ENCODE measurements at places on chromosomes 6 and 20.
A peak's percentile ranks its signal among the peaks of the same experiment; 100 is the strongest.

DNA sequence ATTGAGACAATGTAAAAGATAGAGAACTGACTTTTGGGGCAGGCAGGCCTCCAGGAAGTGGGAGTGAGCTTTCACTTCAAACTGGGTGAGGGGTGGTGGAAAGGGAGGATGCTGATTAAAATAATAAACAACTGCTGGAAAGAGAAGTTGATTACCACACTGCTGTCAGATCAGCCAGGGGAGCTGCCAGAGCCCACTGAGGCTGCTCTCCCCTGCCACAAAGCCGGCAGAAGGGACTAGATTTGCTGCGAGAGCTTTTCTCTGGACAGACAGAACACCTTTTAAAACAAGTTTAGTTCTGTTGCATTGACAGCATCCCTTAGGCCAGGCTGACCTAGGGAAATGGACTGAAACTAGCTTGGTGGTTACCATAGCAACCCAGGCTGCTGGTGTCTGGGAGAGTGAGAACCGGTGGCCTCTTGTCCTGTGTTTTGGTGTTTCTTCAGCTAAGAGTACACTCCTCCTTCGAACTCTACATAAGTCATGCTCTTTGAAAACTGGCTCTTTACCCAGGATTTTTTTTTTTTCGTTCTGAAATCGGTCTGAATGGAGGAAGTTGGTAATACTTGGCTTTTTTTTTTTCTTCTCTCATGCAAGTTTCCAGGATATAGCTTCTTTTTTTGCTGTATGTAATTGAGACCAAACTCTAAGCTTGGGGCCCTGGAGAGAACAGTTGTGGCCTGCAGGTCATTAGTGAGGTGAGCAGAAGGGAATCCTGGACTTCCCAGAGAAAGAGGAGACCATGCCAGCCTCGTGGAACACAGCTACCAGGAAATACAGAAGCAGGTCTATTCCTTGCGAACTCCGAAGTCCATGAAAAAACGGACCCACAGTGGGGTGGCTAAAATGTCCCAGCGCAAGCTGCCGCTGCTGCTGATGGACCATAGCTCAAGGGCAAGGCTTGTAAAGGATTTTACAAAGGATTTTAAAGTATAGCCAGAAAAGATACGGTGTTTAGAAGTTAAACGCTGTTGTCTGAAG lies 374.4 kb downstream of the UTRN start:
- no peak for DNase-seq

DNA sequence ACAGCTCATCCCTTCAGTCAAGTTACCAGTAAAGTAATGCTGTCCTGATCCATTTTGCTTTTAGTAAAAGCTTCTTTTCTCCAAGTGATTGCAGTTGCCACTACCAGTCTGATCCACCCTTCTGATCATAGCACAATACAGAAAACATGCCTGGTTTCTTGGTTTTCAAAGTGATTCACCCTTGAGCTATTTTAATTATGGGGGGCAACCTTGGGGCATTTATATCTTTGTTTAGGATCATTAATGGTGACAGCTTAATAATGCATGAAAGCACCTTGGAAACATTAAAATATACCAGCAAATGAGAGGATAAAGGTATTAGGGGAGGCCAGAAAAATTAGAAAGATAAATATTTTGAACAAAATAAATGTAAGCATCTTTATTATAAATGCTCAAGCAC lies 38.4 kb downstream of the LRRC1 start:
- DNase-seq: no peak

GRCh38 chr6:53945765-53946407 lies 151.1 kb downstream of the LRRC1 start:
- no peak for DNase-seq

DNA sequence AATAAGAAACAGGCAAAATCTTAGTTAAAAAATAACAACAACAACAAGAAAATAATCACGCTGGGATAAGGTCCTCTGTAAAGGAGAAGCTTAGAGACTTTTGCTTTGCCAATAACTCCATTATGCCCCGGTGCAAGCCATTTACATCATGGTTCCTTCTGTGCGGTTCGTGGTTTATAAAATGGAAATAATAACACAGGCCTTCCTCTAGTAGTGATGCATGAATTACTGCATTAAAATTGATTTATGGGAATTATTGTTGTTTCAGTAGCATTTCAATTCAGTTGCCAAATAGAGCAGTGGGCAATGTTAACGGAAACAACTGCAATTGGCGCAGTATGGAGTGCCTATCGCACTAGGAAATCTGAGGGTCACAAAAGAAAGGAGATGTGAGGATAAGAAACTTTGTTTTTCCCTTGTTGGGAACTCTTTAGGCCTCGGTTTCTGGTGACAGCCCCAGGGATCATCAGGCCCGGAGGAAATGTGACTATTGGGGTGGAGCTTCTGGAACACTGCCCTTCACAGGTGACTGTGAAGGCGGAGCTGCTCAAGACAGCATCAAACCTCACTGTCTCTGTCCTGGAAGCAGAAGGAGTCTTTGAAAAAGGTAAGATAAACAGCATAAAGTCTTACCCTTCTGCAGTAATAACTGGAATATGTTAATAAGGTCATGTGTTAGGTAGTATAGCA lies 1.1 kb downstream of the CD109 start:
- no peak for DNase-seq

- DNase-seq: no peak
These were observed 73.0 kb upstream of the SYNJ2 start for GRCh38 chr6:157908369-157909281.

DNA sequence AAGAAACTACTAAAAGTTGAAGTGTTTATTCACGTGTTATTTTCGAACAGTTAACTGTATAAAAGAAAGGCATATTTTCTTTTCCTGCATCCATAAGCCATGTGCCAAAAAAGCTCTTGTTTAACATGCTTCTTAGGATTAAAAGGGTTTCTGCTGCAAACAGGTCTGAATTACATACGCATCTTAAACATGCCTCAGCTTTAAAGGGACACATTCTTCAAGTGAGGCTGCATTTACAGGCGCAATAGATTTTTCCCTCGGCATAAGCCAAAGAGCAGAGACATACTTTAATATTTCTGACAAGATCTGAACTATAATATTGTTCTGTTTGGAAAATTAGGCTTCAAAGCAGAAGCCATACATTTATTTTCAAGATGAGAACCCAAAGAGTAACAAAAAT lies 39.4 kb downstream of the PDE7B start:
- no peak for DNase-seq

DNA sequence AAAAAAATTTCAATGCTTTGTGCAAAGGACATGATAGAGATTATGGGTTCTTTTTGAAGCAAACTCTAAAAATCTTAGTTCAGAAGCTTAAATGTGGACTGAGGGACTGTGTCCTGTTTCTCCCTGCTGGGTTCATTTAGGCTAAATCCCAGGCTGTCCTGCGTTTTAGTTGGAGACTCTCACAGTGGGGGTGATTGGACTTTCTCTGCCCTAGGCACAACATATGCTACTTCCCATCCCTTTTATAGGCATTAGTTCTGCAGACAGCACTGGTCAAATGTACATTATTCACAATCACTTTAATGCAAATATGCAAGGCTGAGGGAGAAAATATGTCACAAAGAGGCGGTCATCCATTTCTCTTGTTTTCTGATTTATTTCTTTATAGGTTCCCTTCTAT lies 71.3 kb downstream of the TFAP2B start:
- DNase-seq: no peak

- no peak for DNase-seq
These were observed 105.6 kb downstream of the ZDHHC14 start for GRCh38 chr6:157486572-157486971.

DNA sequence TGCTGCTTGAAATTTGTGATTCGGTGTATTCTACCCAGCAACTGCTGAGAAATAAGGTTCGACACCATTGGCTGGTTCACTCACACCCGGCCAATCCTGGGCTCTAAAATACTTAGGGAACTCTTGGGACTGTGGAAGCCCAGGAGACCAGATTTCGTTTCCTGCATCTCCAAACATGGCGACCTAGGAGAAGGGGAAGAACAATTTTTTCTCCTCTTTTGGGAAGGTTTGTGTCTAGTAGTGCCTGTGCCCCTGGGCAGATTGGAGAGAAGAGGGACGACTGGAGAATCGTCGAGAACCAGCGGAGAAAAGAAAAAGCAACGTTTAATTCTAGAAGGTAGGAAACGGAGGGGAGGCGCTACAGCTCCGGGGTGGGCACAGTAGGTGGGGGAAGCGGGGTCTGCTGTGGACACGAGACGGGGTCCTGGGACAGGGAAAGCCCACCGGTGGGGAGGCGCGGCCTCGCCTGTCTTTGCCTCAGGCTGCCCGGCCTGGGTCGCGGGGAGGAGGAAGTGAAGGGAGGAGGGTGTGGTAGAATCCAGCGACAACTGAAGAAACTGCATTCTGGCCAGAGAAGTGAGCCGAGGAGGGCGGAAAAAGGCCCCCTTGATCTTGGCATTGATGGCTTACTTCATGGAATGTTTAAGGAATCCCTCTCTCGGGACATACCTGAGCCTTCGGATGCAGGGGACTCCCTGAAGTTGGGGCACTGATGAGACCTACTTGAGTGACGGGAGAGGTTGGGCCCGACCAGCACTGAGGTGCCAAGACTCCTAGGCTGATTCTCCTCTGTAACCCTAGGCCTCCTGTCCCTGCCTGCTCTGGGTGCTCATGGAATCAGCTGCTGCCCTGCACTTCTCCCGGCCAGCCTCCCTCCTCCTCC lies at the start of gene BTN2A1:
BTN2A1 (plus strand) TSS at position 150 of the 883 bp plus-strand sequence; CDS start at position 832, 682 bp downstream.
- peak; percentile 23 for DNase-seq

GRCh38 chr6:163943607-163944385 lies 529.3 kb downstream of the QKI start:
- DNase-seq: no peak

GRCh38 chr6:7879980-7880717 lies 30.4 kb downstream of the TXNDC5 start:
- DNase-seq: no peak
